ENCODE measurements at places on chromosomes 16 and 17. TPM values are rescaled to one million over a fixed set of nuclear protein-coding genes. Genes with fewer than 3 reads are reported as not detected.

MARCHF10 gene
- not detected for total RNA-seq

CSH2 gene
- total RNA-seq, result not detected

SLC2A4 gene
- not detected for total RNA-seq

MYO15A gene
- 1.6 TPM for total RNA-seq

TP53TG3F gene
- not detected for total RNA-seq

KRT32 gene
- not detected for total RNA-seq

CA4 gene
- not detected for total RNA-seq

SEPTIN1 gene
- total RNA-seq, result 161 TPM

RHBDL3 gene
- not detected for total RNA-seq

ABCA6 gene
- 0.25 TPM for total RNA-seq

CACNG1 gene
- total RNA-seq, result not detected

TEKT5 gene
- total RNA-seq, result not detected

KRT33B gene
- not detected for total RNA-seq

TPSAB1 gene
- 0.22 TPM for total RNA-seq

DNA sequence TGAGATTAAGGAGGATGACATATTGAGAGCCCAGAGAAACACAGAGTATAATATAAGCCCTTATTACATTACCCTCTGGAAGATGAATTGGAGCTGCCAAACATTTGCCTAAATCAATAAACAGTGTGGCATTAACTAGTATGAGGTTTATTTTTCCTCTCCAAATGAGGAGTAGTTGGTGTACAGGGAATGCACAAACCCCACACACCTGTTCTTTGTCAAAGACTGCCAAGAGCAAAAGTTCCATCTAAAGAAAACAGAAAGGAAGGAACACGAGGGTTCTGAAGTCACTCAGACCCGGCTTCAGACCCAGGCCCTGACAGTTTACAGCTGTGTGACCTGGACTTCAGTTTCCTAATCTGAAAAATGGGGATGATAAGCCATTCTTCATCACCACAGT is 138.1 kb downstream of the SHISA9 start:
- no peaks in the 10 kb centered on the region for H3K36me3 ChIP-seq
- no peaks in the 10 kb centered on the region for H3K27me3 ChIP-seq
- H3K27ac ChIP-seq, result no peak overlapping the region
- no peaks in the 10 kb centered on the region for H3K4me1 ChIP-seq
- no peak overlapping the region for H3K4me3 ChIP-seq
- DNase-seq, result no peak

DNA sequence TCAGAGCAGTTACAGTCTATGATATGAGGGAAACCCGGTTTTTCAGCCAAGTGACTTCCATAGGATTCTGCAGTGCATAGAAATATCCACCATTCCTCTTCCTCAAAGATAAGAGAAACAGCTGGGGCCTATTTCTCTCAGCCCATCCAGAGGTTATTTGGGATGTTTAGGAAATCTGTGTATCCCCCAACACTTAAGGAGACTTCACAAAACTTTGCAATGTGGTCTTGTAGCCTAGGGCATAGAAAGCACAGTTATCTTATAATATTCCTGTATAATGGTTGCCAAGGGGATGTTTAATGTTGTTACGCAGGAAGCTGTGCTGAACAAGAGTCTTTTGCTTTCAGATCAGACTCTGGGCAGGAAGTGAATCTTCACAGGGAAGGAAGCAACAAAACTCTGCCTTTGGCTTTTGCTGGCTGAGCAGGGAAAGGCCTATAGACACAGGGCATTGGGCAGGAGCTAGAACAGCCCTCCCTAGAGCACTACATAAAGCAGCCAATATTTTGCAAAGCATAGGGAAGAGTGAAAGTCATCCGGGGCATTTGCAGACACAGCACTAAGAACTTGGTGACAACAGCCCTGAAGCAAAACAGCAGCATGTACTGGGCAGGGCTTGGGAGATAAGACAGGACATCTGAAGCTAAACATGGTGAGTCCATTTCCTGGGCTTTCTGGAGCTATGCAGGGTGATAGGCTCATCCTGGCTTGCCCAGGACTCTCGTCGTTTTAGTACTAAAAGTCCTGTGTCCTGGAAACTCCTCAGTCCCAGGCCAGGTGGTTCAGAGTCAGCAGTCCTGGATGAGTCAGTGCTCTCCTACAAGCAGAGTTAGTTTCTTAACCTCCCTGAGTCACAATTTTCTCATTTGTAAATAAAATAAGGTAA is 18.7 kb upstream of the BEAN1 start:
- peak; percentile 52 for DNase-seq
- H3K4me1 ChIP-seq, result peaks cover 28% of the 10 kb centered on the region
- no peaks in the 10 kb centered on the region for H3K27me3 ChIP-seq
- peaks cover 10% of the 10 kb centered on the region for H3K36me3 ChIP-seq
- peak overlapping the region; percentile 61 for H3K4me3 ChIP-seq
- no peak overlapping the region for H3K27ac ChIP-seq

DNA sequence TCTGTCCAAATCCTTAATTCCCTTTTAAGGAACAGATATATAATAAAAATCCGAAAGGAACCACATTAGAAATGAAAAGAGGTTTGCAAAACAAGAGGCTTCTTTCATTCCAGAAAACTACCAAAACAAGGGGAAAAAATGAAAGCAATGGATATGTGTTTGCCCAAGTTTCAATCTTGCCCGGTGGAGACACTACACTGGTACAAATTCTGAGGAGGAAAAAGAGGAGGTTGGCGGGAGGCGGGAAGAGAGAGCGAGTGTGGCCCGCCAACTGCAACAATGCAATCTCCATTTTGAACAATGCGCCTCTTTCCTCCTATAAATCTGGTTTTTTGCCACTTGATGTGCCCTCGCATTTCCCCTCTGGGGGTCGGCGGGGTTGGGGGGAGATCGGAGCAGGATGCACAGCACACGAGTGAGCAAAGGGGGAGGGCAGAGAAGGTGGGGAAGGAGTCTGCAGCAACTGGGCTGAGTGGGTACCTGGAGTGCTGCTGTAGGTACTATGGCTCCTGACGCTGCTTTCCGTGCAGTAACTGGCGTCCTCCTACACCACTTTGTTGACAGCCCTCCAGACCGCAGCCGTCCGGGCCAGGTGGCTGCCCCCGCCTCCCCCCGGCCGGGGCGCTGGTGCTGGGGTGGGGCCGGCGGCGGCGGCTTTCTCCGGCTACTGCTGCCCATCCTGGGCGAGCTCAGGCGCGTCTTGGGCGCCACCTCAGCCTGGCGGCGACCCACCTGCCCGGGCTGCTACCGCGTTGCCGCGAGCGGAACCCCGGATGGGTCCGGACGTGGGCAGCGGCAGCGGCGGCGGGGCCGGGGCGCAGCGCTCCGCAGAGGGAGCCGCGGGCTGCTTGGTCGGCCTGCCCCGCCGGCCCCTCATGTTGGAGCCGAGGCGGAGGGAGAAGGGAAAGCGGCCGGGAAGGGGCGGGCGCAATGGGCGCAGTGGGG is 93.8 kb upstream of the PLEKHM1 start:
- peaks cover 21% of the 10 kb centered on the region for H3K36me3 ChIP-seq
- H3K4me3 ChIP-seq, result peak overlapping the region; percentile 78
- H3K27ac ChIP-seq, result peak overlapping the region; percentile 83
- peaks cover 42% of the 10 kb centered on the region for H3K4me1 ChIP-seq
- DNase-seq, result peak; percentile 77

DNA sequence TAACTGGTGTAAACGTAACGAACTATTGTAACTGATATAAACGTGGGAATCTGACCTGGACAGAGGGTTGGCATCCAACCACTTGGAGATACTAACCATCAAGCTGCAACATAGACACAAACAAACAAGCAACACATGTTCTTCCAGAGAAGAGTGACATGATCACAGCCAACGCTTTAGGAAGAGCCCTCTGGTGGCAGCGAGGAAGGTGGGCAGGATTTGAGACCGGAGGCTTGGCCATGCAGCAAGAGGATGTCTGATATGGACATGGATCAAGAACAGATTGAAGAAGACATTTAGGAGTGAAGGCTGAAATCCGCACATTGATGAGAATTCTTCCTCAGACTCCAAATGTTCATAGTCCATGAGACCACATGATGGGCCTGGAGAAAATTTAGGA is 40.3 kb upstream of the TNRC6A start:
- no peaks in the 10 kb centered on the region for H3K36me3 ChIP-seq
- H3K27ac ChIP-seq, result no peak overlapping the region

GRCh38 chr17:1742371-1743087 is at the start of gene SERPINF2:
Gene SERPINF2, plus strand, starts transcription at chr17:1742871. Its CDS starts 2,125 bp downstream, at chr17:1744996.
- peaks cover 4% of the 10 kb centered on the region for H3K36me3 ChIP-seq
- DNase-seq, result no peak
- no peaks in the 10 kb centered on the region for H3K27me3 ChIP-seq
- no peak within 1 kb of the TSS for H3K27ac ChIP-seq
- H3K4me1 ChIP-seq, result peaks cover 3% of the 10 kb centered on the region

GRCh38 chr16:15435216-15435864 is 952 bp downstream of the BMERB1 start:
- H3K4me1 ChIP-seq, result peaks cover 13% of the 10 kb centered on the region
- H3K36me3 ChIP-seq, result no peaks in the 10 kb centered on the region
- H3K27ac ChIP-seq, result no peak overlapping the region
- H3K4me3 ChIP-seq, result peak overlapping the region; percentile 47
- DNase-seq, result no peak

GRCh38 chr17:17609121-17609520 is 17.6 kb upstream of the PEMT start:
- no peaks in the 10 kb centered on the region for H3K4me1 ChIP-seq
- DNase-seq, result no peak
- no peaks in the 10 kb centered on the region for H3K36me3 ChIP-seq

DNA sequence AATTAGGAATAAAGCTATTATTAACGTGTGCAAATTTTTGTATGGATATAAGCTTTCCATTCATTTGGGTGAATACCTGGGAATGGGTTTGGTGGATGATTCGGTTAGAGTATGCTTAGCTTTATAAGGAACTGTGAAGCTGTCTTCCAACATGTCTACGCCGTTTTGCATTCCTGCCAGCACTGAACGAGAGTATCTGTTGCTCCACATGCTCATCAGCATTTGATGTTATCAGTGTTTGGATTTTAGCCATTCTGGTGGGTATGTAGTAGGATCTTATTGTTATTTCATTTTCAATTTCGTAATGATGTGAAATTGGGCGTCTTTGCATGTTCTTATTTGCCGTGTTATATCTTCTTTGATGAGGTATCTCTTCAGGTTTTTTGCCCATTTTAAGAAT is 168.0 kb downstream of the RPTOR start:
- H3K27ac ChIP-seq, result no peak overlapping the region
- DNase-seq, result no peak
- H3K4me3 ChIP-seq, result peak overlapping the region; percentile 1

DNA sequence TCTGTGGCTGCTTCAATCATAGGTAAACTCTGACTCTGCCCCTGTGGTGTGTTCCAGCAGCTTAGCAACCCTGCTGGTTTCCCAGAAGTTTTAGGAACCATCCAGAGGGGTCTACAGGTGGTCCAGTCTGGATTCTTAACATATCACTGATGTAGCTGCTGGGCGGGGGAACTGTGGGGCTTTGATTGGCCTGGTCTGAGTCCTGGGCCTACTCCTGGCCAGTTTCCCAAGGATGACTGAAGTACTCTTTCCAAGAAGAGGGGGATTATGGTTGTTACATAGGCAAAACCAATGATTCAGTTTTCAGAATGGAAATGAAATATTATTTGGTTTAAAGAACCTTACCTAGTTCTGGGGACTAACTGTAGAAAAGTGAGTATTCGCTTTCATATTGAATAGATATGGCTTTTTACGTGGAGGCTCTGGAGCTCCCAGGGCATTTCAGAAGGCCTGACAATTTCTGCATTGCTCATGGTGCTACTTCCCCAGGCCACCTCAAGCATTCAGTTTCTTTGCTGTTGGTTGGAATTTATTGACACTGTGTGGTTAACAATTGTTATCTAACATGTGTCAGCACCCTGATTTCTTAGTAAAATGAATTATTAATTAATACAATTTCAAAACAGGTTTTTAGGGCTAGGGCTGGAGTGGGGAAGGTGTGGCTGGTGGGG is 38.4 kb downstream of the EPN2 start:
- no peaks in the 10 kb centered on the region for H3K27me3 ChIP-seq
- H3K4me3 ChIP-seq, result no peak overlapping the region
- DNase-seq, result no peak
- H3K36me3 ChIP-seq, result no peaks in the 10 kb centered on the region

GRCh38 chr17:75474736-75475135 is 18.3 kb downstream of the TMEM94 start:
- no peak overlapping the region for H3K27ac ChIP-seq
- DNase-seq, result no peak
- no peaks in the 10 kb centered on the region for H3K4me1 ChIP-seq

GRCh38 chr17:21190078-21190477 is 23.9 kb downstream of the TMEM11 start:
- H3K4me3 ChIP-seq, result no peak overlapping the region
- no peaks in the 10 kb centered on the region for H3K27me3 ChIP-seq
- no peak for DNase-seq
- H3K4me1 ChIP-seq, result no peaks in the 10 kb centered on the region
- H3K36me3 ChIP-seq, result peaks cover 16% of the 10 kb centered on the region
- no peak overlapping the region for H3K27ac ChIP-seq

GRCh38 chr17:55496094-55496881 is 15.0 kb downstream of the SMIM36 start:
- H3K27me3 ChIP-seq, result no peaks in the 10 kb centered on the region
- no peak overlapping the region for H3K27ac ChIP-seq
- DNase-seq, result no peak
- H3K36me3 ChIP-seq, result no peaks in the 10 kb centered on the region
- no peak overlapping the region for H3K4me3 ChIP-seq

- peak within 1 kb of the TSS; percentile 86 for H3K4me3 ChIP-seq
- H3K27ac ChIP-seq, result peak within 1 kb of the TSS; percentile 47
- H3K27me3 ChIP-seq, result no peaks in the 10 kb centered on the region
- H3K4me1 ChIP-seq, result peaks cover 62% of the 10 kb centered on the region
- DNase-seq, result no peak
These were observed at the start of gene PPP1R9B for GRCh38 chr17:50150354-50151040. Gene PPP1R9B, minus strand, starts transcription at chr17:50150677. Its CDS starts 164 bp downstream, at chr17:50150513.

- peaks cover 24% of the 10 kb centered on the region for H3K36me3 ChIP-seq
- no peak for DNase-seq
- peak overlapping the region; percentile 35 for H3K27ac ChIP-seq
- H3K4me1 ChIP-seq, result peaks cover 34% of the 10 kb centered on the region
These were observed 389 bp downstream of the DUS1L start for GRCh38 chr17:82065193-82065637.

DNA sequence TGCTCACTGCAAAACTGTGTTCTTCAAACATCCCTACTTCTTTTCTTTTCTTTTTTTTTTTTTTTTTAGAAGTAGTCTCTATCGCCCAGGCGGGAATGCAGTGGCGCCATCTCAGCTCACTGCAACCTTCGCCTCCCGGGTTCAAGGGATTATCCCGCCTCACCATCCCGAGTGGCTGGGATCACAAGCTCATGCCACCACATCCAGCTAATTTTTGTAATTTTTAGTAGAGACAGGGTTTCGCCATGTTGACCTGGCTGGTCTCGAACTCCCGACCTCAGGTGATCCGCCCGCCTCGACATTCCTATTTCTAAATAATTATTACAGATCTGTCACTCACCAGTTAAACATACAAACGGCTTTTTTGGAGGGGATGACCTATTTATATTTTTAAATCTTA is 1.0 kb upstream of the RNASEK start:
- DNase-seq, result no peak
- peak overlapping the region; percentile 99 for H3K4me3 ChIP-seq
- peaks cover 57% of the 10 kb centered on the region for H3K4me1 ChIP-seq
- no peaks in the 10 kb centered on the region for H3K27me3 ChIP-seq

- H3K27me3 ChIP-seq, result no peaks in the 10 kb centered on the region
- H3K27ac ChIP-seq, result no peak overlapping the region
- no peaks in the 10 kb centered on the region for H3K4me1 ChIP-seq
- no peak overlapping the region for H3K4me3 ChIP-seq
These were observed 282.8 kb downstream of the FTO start for GRCh38 chr16:53986793-53987192.

GRCh38 chr17:62179525-62180161 is 114.6 kb upstream of the MED13 start:
- peak; percentile 23 for DNase-seq
- no peak overlapping the region for H3K27ac ChIP-seq
- no peaks in the 10 kb centered on the region for H3K27me3 ChIP-seq
- H3K4me3 ChIP-seq, result no peak overlapping the region
- no peaks in the 10 kb centered on the region for H3K4me1 ChIP-seq
- no peaks in the 10 kb centered on the region for H3K36me3 ChIP-seq
